Stimulated activated CD4-positive, alpha-beta T cell treated with anti-CD3 and anti-CD28 coated beads, Interleukin-1b, Interleukin-23, amount 100 ng/mL, for 24 hours (primary cell): ENCODE measurements at places on chromosomes 13 and 19.
A peak's percentile ranks its signal among the peaks of the same experiment; 100 is the strongest.

- no peak for DNase-seq
Measured at GRCh38 chr19:31955884-31956283, 389.5 kb upstream of the ZNF507 start.

DNA sequence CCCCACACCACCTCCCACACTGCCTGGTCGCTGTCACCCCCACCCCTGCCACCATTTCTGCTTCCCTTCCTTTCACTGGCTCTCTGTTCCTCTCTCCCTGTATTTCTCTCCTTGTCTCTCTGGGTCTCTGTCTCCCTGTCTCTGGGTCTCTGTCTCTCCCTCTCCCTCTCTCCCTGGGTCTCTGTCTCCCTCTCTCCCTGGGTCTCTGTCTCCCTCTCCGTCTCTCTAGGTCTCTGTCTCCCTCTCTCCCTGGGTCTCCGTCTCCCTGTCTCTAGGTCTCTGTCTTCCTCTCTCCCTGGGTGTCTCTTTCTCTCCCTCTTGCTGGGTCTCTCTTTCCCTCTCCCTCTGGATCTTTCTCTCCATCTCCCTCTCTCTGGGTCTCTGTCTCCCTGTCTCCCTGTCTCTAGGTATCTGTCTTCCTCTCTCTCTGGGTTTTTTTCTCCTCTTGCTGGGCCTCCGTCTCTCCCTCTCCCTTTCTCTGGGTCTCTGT is 21.6 kb downstream of the KLHL26 start:
- DNase-seq, result no peak

- DNase-seq, result peak; percentile 38
Measured at GRCh38 chr19:1130771-1131717, 27.2 kb downstream of the GPX4 start.

GRCh38 chr13:91302111-91302510 is 45.4 kb upstream of the MIR17HG start:
- DNase-seq, result no peak

DNA sequence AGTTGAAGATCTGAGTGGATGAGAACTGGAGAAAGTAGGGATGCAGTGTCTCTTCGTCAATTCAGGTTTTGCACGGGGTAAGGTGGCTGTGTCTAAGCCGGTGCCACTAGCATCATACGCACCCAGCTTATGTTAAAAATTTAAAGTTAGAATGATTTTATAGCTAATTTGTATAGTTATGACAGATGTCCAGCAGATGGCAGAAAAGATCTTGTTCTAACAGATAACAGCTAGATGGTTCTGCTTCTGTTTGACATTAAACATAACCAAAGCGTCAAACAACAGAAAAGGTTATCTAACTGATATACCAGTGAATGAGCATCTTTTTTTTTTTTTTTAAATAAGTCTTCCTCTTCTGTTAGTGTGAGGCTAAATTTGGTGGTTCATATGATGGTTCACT is 18.8 kb upstream of the EDDM13 start:
- no peak for DNase-seq

DNA sequence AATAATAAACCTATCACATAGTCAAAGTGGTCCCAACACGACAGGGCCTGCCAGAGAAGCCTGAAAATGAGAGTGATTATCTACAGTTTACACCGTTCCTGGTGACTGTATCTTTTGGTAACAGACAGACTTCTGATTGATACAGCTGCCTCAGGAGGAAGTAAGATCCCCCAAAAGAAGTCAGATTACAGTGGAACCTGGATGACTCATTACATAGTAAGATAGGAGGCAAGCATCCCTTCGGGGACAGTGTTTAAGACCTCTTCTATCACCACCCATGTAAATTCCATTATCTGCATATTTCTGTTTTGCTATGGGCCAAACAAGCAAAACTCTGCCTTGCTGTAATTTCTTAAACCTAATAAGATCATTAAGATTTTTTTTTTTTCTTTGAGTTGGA is 44.0 kb upstream of the FLT1 start:
- no peak for DNase-seq

DNA sequence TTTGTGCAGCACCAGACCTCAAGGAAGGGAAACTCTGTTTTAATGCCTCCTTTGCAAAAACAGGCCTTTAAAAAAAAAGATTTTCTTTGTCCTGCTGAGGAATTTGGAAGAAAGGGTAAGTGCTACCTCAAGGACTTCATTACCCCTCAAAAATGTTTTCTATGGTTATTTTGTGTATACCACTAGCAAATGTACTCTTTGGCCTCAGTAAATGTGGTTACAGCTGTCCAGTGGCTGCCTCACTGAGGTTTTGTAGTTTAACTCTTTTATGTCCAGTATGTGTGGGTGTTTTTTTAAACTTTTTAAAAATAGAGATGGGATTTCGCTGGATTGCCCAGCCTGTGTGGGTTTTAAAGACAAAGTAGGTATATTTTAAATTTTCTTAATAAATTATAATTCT is 42.2 kb upstream of the TSC22D1 start:
- no peak for DNase-seq

- no peak for DNase-seq
Measured at GRCh38 chr13:106527445-106527801, 8.0 kb downstream of the EFNB2 start.

- no peak for DNase-seq
Measured at GRCh38 chr13:107069108-107069776, 501.3 kb upstream of the ARGLU1 start.

DNA sequence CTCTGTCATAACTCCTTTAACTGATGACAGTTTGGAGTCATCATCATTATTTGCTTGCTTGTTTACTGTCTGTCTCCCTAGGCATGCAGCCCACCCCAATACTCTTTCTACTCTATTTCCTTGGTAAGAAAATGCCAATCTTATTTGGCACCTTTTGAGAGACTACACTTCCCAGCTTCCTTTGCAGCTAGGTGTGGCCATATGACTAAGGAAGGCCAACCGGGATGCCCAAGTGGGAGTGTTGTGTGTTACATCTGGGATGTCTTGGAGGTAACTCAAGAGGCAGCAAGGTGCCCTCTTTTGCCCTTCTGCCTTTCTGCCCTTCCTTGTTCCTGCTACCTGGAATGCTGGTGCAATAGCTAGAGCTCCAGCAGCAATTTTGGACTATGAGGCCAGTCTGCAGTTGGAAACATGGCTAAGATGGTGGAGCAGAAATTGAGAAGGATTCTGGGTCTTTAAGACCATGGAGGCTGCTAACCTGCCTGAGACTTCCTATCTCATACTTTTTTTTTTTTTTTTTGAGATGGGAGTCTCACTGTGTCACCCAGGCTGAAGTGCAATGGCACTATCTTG is 27.5 kb downstream of the C19orf81 start:
- no peak for DNase-seq

DNA sequence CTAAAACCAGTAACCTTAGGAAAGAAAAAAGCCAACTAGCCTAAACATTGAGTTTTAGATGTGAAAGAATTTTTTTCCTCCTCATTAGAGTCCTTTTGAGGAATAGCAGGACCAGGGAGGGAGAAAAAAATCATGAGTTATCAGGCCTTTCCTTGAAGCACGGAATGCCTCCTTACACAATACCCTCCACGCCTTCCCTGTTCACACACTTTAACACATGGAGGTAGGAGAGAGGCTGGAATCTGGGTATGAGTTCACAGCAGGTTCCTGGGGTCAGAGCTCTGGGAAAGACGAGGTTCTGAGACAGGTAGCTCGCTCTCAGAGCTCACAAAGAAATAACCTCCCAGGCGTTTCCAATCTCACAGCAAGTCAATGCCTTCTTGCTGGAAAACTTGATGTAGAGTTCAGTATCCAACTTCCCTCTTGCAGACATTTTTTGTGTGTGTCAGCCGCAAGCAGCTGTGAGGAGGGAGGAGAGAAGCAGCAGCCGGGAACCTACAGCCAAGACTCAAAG is 716 bp downstream of the ZNF573 start:
- DNase-seq, result no peak

GRCh38 chr13:59745392-59745788 is 418.3 kb downstream of the DIAPH3 start:
- DNase-seq, result no peak

- DNase-seq, result no peak
Measured at GRCh38 chr19:18735324-18735723, 51.8 kb downstream of the CRTC1 start.

DNA sequence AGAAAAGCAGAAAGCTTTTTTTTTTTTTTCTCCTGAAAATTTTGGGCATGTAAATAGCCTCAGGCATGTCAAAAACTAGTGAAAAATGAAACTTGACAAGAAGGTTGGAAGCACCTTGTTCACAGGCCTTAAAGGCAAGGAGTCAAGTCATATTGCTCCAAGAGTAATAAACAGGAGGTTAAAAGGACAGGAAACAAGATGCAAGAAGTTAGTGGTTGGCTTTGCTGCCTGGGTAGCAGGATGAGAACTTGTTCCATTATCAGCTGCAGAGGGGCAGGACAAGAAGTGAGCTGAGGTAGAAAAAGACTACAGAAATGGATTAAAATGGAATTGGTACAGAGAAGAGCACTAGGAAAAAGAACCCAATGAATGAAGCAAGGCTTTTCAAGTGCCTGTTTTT is 242.6 kb downstream of the DCT start:
- DNase-seq, result no peak

GRCh38 chr19:47253467-47253881 is 2.9 kb upstream of the CCDC9 start:
- no peak for DNase-seq

DNA sequence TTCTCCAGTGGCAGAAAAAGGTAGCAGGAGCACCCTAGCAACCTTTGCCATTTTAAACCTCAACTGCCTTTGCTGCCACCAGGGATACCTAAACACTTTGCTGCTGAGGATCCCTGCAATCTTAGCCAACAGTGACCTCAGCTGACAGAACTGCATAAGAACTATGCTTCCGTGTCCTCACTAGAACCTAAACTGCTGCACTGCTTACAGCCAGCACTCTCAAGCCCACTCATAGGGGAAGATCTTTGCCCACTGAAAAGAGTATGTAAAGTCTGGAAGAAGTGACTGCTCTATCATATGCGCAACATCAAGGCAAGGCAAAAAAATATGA is 270.0 kb upstream of the PCDH20 start:
- DNase-seq, result no peak

DNA sequence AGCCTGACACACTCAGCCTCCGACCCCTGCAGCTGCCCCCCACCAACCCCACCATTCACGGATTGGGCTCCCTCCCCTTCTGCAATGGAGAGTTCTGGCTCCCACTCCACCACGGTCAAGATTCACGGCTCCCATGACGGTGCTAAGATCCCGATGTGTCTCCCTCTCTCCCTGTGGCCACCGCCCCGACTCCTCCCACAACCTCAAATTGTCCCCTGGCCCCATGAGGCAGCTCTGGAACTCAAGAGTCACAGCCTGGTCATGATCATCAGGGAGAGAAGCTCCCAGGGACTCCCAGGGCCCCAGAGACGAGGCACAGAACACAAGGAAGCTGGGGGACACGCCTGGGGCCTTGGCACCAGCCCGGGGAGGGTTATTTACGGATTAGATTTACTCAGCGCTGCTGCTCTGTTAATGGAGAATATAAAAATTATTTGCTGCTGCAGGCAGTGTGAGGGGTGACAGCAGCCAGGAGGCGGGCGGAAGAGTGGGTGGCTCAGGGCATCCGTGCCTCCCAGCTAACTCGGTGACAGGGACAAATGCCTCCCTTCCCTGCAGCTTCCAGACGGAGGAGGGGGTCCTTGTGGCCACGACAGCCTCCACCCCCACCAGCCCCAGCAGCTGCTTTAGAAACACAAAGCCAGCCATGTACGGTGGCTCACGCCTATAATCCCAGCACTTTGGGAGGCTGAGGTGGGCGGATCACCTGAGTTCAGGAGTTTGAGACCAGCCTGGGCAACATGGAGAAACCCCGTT is 184.2 kb downstream of the PTPRS start:
- no peak for DNase-seq

DNA sequence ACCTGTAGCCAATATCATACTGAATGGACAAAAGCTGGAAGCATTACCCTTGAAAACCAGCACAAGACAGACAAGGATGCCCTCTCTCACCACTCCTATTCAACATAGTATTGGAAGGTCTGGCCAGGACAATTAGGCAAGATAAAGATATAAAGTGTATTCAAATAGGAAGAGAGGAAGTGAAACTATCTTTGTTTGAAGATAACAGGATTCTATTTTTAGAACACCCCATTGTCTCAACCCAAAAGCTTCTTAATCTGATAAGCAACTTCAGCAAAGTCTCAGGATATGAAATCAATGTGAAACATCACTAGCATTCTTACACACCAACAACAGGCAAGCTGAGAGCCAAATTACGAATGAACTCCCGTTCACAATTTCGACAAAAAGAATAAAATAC is 17.8 kb upstream of the CCNA1 start:
- no peak for DNase-seq

DNA sequence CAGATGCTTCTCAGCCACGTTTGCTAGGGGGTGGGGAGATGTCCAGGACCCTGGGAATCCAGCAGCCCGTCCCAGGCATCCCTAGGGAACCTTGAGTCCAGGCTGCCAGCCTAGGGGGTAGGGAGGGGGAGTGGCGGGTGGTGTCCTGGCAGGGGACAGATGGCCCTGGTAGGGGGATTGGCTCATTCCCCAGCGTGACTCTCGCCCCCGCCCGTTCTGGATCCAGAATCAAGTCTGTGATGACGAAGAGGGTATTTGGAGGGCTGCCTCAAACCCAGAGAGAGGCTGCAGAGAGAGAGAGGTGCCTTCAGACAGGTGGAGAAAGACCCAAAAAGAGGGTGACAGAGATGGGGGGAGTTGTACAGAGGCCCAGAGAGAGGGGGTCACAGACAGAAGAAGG is 4.1 kb downstream of the SLC17A7 start:
- DNase-seq, result no peak
